NCI-H82 (cell line): ENCODE measurements at places on chromosomes 2 and 18.
A peak's percentile ranks its signal among the peaks of the same experiment; 100 is the strongest.

- DNase-seq, result no peak
These were observed 20.8 kb downstream of the LAMA3 start for GRCh38 chr18:23710068-23710527.

- DNase-seq, result no peak
These were observed 15.2 kb upstream of the DIPK1C start for GRCh38 chr18:74472312-74472711.

DNA sequence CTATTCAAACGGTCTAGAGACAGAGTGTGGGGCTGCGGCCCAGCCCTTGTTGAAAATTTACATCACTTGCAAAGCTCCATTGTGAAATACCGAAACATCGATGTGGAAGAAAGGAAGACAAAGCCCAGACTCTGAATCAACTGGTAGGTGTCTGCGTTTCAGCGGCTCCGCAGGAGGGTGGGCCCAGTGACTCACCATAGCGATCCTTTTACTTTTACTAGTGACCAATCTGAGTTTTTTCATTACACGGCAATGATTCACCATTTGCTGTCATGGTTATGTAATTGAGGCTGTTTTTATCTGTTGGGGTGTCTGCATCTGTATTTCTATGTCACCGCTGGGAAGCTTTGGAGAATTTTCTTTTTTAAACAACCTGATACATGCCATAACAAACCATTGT is 66.6 kb upstream of the ODC1 start:
- DNase-seq, result no peak

DNA sequence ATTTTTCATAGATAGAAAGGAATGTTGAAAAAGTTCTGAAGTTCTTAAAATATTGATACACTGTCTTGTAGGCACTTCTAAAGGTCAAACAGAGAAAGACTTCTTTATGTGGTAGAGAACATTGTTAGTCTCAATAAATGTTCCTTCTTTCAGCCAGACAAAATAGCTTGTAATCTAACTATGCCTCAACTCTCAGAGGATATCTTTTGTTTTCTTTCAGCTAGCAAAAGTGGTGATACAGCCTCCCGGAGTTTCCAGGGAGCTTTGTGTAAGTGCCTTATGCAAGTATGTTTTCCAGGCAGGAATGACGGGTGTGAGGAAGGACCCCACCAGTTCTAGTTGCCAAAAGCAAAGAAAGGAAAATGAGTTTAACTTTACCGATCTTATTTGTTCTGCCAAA is 452.1 kb upstream of the ST6GAL2 start:
- DNase-seq, result no peak

DNA sequence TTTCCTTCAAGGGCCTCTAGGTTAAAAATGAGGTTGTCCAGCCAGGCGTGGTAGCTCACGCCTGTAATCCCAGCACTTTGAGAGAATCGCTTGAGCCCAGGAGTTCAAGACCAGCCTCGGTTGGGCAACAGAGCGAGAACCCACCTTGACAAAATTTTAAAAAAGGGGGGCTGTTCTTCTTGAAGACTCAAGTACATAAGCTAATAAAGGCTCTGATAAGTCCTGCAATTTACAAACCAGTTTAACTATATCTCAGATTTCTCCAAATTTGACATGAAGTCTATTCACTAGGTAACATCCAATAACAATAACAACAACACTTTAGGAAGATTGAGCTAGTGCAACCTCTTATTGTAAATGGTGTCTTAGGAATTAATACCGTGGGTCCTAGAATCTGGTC is 129.7 kb downstream of the MAPK4 start:
- no peak for DNase-seq

GRCh38 chr2:268323-268722 is 3.6 kb downstream of the ACP1 start:
- no peak for DNase-seq

- peak; percentile 56 for DNase-seq
These were observed 65.5 kb downstream of the STEAP3 start for GRCh38 chr2:119289093-119289492.

- DNase-seq, result no peak
These were observed 51.8 kb downstream of the USP34 start for GRCh38 chr2:61419129-61419528.

GRCh38 chr2:28009732-28010131 is 119.2 kb downstream of the BABAM2 start:
- DNase-seq, result no peak

GRCh38 chr2:172098650-172099471 is 3.8 kb downstream of the DLX2 start:
- peak; percentile 45 for DNase-seq

GRCh38 chr2:17538844-17539554 is 1.5 kb upstream of the VSNL1 start:
- peak; percentile 72 for DNase-seq

- DNase-seq, result peak; percentile 45
These were observed 55.1 kb downstream of the CDH19 start for GRCh38 chr18:66548747-66549146.

DNA sequence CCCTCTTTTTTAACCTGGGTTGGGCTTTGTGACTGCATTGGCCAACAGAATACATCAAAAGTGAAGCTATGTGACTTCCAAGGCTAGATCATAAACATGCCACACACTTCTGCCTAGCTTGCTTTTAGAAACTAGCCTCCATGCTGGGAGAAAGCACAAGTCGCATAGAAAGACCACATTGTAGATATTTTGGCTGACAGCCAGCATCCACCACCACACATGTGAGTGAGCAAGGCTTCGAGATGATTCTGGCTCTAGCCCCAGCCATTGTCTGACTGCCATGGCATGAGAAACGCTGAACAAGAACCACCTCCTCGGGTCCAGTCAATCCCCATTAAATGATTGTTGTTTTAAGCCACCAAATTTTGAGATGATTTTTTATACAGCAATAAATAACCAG is 66.8 kb upstream of the STPG4 start:
- DNase-seq, result peak; percentile 48

- DNase-seq, result no peak
These were observed 362.2 kb downstream of the RAD51AP2 start for GRCh38 chr2:17156086-17156485.

GRCh38 chr2:150296770-150297546 is 190.5 kb downstream of the RND3 start:
- no peak for DNase-seq

- no peak for DNase-seq
These were observed 105.4 kb upstream of the RBBP8 start for GRCh38 chr18:22827741-22828140.

- DNase-seq, result peak; percentile 50
These were observed 72.2 kb downstream of the DSC3 start for GRCh38 chr18:30970196-30970816.

DNA sequence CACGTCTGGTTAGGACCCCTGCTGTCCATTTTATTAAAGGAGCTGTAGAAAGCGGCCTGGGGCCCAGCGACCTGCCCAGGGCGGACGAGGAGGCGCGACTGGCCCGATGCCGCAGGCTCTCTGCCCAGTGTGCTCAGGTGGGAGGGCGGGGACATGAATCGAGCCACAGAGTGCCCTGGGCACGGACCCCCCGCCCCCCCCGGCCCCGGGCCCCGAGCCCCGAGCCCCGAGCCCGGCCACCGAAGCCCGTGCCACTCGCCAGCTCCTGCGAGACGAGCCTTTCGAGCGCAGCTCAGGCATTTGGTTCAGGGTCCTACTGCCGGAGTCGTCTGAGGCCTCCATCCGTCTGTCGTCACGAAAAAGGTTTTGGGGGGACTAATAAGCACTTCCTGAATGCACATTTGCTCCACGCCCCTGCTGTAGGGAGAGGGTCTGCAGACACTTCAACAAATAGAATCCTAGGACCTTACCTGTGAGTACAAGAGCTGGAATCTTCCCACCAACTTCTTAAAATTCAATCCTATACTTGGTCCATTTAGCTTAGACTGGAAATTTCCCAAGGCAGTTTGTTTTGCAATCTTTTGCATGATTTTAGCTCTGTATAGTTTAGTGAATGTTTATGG is 602 bp upstream of the ADAM17 start:
- DNase-seq, result peak; percentile 72

DNA sequence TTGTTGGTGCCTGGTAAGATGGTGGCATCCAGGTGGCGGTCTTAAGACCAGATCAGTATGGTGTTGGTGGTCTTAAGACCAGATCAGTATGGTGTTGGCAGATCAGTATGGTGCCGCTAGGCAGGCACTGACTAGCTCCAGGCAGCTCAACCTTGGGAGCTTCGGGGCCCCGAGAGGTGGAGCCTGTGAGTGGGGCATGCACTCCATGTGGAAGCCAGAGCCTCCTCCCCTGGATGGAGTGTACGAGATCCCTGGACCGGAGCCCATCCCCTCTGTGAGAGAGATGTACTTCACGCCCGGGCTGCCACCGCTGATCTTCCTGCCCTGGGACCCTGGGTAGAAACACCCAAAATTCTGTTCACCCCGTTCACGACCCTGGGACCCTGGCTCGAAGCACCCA is 19.0 kb downstream of the MALT1 start:
- DNase-seq, result no peak

DNA sequence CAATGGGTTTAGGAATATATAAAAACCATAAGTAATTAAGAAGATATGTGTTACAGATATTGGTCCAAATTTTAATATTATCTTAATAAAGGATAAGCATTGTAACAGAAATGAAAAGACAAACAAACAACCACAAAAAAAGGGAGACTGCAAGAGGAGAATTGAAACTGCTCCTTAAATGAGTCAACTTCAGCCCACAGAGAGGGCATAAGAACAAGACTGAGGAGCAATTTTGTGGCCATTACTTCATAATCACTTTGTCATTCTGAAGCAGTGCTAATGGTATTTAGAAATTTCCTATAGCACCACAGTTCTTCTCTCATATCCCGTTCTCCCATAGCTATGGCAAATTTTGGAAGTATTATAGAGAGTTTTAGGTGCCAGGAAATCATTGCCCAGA is 193.2 kb upstream of the HNMT start:
- no peak for DNase-seq

DNA sequence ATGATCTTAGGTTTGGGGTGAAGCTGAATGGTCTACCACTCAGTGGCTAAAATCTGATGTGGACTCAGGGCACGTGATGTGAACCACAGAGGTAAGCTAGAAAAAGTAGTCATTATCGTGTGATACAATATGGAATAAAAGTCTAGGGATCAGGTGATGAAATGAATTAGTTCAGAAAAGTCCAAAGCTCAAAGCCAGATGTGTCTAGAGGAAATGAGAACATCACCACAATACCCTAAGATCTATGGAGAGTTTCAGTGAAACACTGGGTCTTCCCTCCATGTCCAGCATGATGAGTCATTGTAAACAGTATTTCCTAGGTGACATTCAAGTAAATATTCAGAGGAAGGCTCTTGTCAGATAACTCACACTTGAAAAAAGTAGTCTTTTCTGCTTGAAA is 1257.4 kb upstream of the ZEB2 start:
- DNase-seq, result no peak

GRCh38 chr18:62101321-62101721 is 85.5 kb downstream of the PIGN start:
- DNase-seq, result no peak

DNA sequence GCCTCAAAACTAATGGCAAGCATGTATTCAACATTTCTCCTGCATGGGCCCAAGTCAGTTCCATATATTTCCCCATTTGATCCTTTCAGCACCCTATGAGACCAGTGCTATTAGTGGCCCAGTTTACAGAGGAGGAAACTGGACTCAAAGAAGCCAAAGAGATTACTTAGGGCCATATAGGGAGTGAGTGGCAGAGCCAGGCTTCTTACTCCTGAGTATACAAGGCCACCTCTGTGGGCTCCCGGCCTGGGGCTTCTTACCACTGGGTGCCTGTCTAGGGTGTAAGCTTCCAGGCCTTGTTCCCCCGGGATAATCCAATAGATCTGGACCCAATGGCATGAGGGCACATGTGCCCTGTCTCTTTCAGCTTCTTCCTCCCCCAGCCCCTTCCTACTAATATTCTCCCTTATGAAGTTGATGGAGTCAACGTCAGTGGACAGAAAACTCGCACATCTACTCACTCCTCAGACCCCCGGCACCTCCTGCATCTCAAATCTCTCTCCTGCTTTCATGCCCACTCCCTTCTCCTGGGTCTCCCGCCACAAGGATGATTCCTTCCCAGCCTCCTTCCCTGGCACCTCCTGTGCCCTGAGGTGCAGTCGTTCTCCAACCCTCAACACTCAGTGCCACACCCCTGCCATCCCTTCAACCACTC is 222.6 kb downstream of the ANAPC1 start:
- no peak for DNase-seq

DNA sequence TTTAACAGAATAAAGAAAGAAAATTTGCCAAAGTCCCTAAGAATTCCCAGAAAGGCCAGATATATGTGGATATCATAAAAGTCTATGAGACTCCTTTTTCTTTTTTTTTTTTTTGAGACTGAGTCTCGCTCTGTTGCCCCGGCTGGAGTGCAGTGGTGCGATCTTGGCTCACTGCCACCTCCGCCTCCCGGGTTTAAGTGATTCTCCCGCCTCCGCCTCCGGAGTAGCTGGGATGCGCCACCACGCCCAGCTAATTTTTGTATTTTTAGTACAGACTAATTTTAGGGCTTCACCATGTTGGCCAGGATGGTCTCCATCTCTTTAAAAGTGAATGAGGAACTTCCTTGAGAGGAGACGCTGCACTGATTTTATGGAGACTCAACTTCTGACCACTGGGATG is 335.2 kb downstream of the FBXO15 start:
- DNase-seq, result no peak

DNA sequence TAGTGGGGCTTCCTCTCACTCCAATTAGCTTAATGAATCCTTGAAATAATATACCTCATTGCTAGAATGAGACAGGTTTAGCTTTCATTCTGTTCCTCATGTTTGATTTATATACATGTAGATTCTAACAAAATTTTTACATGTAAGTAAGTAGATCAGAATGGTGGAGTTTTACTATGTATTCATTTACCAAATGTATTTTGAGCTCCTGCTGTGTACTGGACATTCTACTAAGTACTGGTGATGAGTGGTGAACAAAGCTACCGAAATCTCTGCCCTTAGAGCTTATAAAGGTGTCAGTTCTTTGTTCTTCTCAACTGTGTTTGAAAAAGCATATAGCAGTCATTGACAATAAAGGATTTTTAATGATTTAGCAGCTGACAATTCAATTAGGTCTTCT is 19.7 kb downstream of the MTA3 start:
- DNase-seq, result no peak

GRCh38 chr2:240713071-240713927 is 21.6 kb downstream of the AQP12A start:
- DNase-seq, result peak; percentile 57

GRCh38 chr2:202135091-202135874 is 62.2 kb downstream of the KIAA2012 start:
- no peak for DNase-seq
